ENCODE measurements at places on chromosomes 3 and 15.

- no peak for DNase-seq
Measured at GRCh38 chr3:172222478-172223071, 183.2 kb downstream of the FNDC3B start.

- no peak for DNase-seq
Measured at GRCh38 chr3:87575550-87575949, 299.2 kb upstream of the POU1F1 start.

GRCh38 chr15:45635191-45635638 lies 386 bp downstream of the SQOR start:
- DNase-seq = no peak

DNA sequence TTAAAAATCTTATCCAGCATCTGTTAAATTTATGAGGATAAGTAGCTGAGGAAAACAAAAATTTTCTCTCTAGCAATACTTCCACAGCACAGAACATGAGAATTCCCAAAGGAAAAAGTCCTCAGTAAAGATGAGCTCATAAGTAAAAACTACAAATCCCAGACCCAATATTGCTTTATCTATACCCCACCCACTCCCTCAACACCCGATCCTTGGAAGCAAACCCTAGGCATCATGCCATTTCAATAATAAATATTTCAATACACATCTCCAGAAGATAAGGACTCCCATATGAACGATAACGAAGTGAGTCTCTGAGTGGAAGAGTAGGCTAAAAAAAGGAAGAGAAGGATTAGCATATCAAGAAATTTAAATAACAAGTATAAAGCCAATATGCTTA lies 8.3 kb upstream of the PRR20G start:
- DNase-seq = no peak

DNA sequence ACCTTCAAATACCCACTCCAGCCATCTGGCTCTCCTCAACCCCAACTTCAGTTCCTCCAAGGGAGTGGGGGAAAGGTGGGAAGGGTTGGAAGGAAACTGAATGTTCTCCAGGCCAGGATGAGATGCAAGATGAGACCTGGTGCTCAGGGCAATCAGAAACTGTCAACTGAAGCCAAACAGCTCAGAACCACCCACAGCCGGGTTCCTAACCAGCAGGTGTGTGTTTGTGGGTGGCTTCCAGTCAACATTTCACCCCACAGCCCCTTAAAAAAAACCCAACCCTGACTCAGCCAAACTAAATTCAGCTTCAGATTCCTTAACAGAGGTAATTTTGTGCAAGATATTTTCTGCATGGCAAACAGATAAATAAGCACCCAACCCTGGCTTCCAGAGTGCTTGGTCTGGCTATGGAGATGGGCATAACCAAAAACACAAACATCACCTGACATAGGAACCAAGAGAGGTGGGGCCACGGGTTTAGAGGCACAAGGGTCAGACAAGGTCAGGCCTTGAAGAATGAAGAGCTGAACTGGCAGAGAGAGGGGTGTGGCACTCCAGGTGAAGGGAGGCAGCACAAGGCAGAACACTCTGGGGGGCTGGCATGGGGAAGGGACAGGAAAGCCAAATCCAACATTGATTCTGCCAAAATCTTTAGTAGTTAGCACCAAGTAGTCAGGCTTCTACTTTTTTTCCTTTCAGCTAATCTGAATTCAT lies 34.7 kb downstream of the ZNF445 start:
- no peak for DNase-seq

GRCh38 chr15:32716915-32717425 lies 834 bp upstream of the GREM1 start:
- DNase-seq = no peak

DNA sequence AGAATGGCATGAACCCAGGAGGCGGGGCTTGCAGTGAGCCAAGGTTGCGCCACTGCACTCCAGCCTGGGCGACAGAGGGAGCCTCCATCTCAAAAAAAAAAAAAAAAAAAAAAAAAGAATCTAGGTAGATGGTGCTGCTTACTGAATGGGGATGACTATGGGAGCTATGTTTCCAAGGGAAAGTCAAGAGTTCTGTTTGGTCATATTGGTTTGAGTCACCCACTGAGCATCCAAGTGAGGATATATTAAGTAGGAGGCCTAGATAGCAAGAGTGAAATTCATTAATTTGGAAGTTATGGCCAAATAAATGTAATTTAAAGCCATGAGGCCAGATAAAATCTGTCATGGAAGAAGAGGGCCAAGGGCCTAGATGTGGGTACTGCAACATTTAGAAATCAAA lies 9.0 kb upstream of the UACA start:
- no peak for DNase-seq

GRCh38 chr15:92399271-92399950 lies 5.7 kb downstream of the ST8SIA2 start:
- DNase-seq = no peak

DNA sequence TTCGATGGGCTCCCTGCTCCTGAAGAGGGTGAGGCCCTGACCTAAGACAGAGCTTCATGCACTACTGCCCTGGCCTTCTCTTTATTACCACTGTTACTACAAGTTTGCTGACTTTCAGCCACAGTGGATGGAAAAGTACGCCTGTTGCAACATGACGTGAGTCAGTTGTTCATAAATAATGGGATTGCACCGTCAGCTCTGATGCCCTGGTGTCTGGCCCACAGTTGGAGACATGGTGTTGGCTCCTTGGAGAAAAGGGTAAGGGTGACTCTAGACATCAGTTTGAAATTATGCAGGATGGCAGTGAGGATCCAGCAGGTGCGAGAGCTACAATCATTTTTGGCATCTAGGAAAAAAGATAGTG lies 5.5 kb downstream of the PAQR5 start:
- DNase-seq = no peak

DNA sequence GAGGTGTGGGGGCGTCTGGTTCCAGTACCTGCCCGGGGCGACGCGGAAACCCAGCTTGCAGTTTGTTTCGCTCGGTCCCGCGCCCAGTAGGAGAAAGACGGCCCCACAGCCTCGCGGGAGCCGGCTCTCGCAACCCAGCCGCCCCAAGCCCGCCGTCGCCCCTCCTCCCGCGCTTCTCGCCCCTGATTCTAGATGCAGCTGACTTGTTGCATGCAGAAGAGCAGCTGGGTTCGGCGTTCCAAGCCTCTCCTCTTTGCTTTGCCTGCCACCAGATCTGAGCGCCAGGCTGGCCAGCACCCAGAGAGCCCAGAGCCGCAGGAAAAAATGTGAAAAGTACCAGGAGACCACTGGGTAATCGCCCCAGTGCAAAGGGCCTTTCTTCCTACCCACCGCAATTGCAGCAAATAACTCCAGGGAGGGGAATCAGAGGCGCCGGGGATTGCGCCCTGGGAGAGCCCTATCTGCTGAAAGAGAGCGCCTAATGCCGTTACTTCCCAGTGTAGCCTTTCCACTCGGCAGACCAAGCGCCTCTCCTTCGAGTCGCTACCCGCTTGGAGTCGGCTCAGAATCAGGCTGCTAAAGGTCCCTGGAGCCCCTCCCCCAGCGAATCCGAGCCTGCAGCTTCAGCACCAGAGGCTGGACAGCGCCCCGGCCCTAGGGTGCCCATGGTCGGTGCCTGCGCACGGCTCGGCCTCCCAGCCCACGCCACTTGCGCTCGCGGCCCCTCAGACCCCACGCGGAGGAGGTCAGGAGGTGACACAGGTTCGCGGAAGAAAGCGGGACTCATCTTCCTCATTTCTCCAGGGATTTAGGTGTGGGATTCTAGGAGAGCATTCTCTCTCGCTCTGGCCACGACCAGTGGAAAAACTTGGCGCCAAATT lies 15.7 kb upstream of the AEN start:
- peak; percentile 49 for DNase-seq

- DNase-seq = no peak
Measured at GRCh38 chr3:55183201-55183600, 255.3 kb upstream of the LRTM1 start.

GRCh38 chr15:40111888-40112287 lies 3.2 kb upstream of the BMF start:
- no peak for DNase-seq

- peak; percentile 2 for DNase-seq
Measured at GRCh38 chr15:80173022-80173759, 20.4 kb downstream of the FAH start.

DNA sequence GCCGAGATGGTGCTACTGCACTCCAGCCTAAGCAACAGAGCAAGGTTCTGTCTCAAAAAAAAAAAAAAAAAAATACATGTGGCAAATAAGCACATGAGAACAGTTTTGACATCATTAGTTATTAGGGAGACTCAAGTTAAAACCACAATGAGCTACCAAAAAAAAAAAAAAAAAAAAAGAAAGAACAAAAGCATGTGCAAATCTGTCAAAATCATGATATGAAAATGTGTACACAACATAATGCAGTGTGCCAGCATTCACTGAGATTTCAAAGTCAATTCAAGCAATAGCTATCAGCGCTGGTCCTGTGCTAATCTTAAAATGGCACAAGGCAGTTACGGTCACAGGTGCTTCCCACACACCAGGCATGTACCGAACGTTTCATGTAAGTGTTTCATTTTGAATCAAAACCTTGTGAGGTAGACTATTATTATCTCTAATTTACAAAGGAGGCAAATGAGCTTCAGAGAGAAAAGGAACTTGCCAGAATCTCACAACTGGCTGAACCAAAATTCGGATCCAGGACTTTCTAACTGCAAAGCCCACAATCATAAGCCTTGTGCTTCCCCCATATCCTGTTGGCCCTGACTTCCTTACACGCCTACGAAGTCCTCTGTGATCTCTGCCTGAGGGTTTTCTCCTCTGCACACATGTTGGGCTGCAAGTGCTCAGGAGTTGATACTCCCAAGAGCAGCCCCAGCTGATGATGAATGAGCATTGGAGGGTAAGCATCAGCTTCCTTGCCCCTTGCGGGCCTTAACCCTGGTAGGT lies 200.1 kb upstream of the PROK2 start:
- no peak for DNase-seq

- DNase-seq = no peak
Measured at GRCh38 chr3:183220828-183221227, 32.2 kb upstream of the B3GNT5 start.

DNA sequence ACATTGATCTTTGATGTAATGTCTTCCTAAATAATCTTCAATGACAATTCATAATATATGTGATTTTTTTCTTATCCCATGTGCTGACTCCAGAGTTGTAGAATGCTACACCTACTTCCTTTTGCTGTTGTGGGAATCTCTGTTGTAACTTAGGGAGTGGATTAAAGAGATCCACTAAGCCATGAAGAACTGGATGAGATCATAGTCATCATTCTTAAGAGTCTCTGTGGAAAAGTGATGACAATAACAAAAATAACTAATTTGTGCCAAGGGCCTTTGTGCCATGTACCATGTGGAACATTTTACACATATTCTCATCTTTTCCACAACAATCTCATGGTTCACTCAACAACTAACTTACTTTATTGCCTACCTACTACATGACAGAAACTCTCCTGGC lies 162.9 kb upstream of the PDZRN3 start:
- no peak for DNase-seq

DNA sequence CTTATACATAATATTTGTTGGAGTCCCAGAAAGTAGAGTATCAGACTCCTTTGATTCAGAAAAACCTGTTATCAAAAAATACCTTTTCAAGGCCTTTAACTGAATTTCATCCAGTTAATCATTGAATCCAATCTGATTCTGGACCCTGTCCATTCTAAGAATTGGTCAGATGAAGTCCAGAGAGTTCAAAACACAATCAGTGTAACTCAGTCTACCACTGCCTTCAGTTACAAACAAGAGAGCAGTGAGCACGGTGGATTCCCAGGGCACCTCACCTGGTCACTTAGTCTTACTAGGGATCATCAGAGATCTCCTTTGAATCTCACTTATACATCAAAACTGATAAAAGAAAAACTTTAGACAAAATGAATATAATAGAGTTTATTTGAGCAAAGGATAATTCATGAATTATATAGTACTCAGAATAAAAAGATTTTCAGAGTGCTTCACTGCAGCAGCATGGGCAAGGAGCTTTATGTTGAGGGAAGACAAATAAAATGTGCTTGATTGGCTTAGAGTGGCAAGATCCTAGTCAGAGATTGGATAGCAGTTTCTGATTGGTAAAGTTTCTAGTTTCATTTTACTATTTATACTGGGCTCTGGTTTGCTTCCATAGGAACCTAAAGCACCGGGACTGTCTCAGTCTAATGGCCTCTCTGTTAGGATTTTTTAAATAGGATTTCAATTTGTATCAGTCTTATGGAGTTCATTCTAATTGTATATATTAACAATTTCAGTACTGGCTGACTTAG lies 474.9 kb upstream of the GOLIM4 start:
- no peak for DNase-seq

GRCh38 chr3:16461463-16462245 lies 51.8 kb downstream of the RFTN1 start:
- DNase-seq = no peak

DNA sequence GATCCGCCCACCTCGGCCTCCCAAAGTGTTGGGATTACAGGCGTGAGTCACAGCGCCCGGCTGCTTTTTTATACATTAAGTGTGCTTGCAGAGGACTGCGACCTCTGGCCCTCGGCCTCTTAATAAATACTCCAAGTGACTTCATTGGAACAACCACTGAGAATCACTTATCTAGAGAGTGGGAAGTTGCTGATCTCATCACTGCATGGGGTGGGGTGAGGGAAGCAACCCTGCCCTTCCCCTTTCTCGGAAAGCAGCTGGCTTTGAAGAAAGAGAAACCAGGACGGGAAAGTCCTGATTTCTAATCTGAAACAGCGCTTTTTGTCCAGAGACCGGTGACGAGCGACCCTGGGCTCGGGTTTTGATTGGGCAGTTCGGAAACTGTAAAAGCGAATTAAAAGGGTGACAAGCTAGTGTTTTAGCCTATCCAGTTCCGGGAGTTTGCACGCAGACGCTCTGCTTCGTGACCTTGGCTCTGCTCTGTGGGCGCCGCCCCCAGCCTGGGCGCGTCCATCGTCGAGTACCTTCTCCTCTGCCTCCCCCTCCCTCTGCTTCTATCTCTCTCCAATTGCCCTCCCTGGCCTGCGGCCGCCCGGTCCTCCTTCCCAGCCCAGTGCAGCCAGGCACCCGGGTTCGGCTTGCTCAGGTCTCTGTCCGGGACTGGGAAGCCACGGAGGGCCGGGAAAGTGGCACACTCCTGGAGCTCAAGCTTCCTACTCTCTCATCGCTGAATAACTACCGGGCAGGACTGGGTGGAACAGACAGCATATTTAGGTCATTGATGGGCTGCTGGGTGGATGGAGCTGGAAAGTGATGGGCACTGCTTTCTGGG lies 7.5 kb upstream of the TRIM69 start:
- peak; percentile 65 for DNase-seq

DNA sequence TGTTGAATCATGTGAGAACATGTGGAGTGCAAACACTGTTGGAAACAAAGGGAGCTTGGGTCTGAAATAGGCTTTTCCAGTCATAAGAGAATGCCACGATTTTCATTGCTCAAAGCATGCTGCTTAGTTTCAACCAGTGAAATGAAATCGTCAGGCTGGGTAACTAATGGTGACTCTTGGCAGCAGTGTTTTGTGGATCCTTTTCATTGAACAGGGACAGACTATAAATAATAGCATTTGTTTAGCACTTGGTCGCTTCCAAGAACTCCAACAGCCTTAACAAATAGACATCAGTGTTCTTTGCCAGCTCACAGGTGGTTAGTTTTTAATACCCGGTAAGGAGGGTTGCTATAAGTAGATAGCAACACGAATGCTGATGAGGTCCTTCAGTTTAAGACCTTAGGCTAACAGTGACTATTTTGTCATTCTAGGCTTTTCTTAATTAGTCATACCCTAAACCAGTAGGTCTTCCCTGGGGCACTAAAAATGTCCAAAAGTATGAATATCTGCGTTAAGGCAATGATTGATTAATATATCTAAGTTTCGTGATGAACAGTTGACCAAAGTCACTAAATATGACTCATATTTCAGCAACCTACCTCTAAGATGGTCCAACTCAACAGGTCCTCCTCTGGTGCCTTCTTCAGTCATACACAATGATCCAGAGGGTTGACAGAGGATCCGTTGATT lies 15.8 kb downstream of the TP63 start:
- DNase-seq = no peak
